LHCN-M2 (cell line): ENCODE measurements at places on chromosomes 2 and 18.

- DNase-seq = peak; percentile 76
These were observed 67.7 kb downstream of the REL start for GRCh38 chr2:60948926-60949579.

GRCh38 chr2:1480671-1481076 lies 67.4 kb downstream of the TPO start:
- no peak for DNase-seq

DNA sequence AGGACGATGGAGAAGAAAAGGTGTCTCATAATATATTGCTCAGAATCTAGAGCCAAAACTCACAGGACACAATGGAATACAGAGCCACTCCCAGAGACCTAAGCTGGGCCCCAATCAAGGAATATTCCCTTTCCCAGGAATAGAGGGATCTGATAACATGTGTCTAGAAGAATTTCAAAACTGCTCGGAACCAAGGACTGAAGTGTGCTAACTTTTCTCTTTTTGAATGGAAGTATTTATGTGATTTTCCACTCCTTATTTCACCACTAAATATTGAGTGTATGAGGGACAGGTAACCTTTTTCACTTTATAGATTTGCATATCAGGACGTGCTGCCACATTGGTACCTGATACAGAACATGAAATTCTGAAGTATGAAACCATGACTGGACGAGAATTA lies 9.2 kb upstream of the C2orf69 start:
- DNase-seq = no peak

GRCh38 chr2:236196366-236196765 lies 28.2 kb upstream of the GBX2 start:
- no peak for DNase-seq

GRCh38 chr2:215839309-215839708 lies 174.0 kb downstream of the MREG start:
- DNase-seq = no peak

DNA sequence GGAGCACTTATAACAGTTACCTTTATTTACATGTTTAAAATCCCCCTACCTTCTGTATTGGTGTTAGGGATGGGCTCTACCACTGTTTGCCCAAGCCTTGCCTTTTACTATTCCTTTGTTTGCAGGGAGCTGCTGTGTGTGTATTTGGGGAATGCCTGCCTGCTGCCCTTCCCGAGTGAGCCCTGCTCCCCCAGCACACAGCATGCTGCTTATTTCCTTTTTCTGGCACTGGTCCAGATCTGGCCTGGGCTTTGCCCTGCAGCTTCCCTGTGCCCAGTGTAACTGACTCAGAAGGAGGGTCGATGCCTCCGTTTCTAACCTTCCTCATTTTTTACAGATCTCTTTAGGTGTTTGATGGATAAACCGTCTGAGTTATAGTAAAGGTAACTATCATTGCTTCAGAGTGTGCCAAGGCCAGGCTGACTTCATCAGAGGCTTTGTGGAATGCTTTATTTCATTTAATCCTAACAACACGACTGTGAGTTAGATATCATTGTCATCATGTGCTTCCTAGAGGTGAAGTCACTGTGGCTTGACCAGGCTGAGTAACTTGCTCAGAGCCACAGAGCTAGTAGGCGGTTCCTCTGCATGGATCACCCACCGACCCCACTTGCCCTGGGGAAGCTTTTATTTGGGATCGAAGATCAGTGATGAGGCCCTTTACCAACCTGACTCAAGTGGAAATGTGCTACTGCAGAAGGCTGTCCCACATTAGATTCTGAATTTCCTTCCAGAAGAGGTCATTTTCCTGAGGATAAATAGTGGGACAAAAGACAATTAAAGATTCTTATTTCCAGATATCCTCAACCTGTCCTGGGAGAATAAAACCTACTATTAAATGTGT lies 238.8 kb downstream of the ZNF407 start:
- DNase-seq = peak; percentile 43

DNA sequence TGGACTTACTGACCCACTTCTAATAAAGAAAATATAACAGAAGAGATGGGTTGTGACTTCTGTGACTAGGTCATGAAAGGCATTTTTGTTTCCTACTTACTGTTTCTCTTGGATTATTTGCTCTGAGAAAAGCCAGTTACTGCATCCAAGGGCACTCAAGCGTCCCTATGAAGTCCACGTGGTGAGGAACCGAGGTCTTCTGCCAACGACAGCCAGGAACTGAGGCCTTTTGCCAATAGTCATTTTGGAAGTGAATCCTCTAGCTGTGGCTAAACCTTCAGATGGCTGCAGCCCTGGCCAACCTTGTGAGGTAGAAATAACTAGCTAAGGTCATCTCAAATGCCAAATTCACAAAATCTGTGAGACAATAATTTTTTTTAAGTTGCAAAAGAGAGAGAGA lies 449.8 kb upstream of the RGPD4 start:
- no peak for DNase-seq

- no peak for DNase-seq
These were observed 71.1 kb upstream of the ACVR1C start for GRCh38 chr2:157699806-157700205.

DNA sequence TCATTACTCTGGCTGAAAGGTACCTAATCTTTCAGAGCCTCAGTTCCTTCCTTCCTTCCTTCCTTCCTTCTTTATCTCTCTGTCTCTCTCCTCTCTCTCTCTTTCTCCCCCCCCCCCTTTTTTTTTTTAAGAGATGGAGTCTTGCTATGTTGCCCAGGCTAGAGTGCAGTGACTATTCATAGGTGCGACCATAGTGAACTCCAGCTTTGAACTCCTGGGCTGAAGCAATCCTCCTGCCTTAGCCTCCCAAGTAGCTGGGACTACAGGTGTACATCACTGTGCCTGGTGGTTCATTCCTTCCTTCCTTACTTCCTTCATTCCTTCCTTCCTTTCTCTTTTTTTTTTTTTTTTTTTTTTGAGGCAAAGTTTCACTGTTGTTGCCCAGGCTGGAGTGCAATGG lies 64.3 kb upstream of the MAP4K3 start:
- no peak for DNase-seq

DNA sequence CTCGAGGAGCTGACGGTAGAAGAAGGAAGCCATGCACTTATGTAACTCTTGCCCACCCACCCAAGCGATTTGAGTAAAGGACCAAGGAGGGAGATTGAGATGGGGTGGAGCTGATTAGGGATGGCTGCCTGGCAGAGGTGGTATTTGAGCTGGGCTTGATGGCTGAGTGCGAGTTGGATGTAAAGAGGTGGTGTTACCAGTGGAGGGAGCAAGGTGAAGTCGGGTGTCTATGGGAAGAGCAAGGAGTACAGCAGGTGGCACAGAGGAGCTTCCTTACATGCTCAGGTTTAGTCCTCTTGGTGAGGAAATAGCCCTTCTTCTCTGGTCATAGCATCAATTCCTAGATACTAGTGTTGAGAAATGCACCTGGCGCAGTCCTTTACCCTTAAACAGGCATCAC lies 294.2 kb upstream of the SKOR2 start:
- no peak for DNase-seq

- no peak for DNase-seq
These were observed 37.4 kb downstream of the DNMT3A start for GRCh38 chr2:25304321-25304720.

DNA sequence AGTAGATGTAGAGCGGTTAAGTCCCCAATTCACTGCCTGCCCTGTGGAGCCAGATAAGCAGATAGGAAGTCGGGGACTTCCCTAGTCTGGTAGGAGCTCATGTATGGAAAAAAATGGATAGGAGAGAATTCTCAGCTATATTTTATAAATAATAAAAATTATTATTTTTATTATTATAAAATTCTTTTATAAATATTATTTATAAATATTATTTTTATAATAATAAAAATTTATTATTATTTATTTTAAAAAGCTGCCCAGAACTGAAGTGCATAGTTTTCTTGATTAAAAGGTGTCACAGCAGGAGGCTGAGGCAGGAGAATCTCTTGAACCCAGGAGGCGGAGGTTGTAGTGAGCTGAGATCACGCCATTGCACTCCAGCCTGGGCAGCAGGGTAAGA lies 97.4 kb downstream of the ADAM23 start:
- DNase-seq = no peak

DNA sequence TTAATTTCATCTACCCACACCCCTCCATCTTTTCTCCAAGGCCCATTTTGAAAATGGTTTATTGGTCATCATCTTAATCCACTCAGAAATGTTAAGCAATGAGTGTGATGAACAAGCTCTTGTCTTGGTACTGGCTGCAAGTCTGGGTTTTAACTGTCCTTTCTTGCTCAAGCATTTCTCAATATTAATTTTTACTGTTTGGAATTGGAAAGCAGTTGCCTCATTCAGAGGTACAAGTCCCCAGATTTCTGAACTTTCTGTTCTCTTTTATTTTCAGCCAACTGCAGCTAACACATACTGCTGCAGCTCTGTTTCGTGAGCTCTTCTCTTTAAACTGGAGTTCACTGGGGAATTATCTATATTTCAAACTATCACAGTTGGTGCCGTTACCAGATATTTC lies 99.4 kb upstream of the TEX51 start:
- no peak for DNase-seq

- DNase-seq = no peak
These were observed 21.0 kb upstream of the SANBR start for GRCh38 chr2:61044636-61045035.

DNA sequence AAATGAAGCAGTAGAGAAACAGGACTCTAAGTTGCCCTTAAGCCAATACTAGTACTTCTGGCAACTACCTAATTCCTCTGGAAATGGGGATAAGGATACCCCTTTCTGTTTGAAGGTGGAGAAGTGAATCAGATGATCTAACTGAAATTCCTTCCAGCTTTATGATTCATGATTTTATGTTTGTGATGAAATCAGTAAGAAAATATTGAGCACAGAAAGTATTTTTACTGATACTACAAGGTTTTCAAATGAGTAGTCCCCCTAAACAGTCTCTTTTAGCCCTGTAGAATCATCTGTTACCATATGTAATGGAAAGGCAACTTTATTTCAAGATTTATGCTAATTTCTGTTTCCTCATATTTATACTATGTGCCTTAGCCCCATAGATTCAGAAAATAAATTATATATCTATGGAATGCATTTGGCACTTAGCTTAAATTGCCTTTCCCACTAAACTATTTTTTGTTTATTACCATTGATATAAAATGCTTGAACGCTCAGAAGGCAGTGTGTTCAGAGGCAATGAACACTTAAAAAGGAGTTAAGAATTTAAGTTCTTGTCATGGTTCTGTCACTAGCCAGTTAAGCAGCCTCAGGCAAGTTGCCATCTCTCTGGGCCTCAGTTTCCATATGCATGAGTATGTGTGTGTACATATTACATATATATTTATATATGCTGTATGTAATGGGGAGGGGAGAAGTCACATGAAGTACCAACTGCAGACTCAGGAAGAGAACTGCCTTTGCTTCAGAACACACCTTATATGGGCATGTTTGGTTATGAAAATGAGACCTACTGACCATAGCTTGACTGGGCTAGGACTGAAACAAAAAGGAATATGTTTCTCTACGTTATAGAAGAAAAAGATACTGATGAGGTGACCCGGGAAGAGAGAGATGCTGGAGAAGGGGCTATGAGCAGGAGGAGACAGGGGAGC lies 97.7 kb downstream of the CDC42EP3 start:
- peak; percentile 75 for DNase-seq

DNA sequence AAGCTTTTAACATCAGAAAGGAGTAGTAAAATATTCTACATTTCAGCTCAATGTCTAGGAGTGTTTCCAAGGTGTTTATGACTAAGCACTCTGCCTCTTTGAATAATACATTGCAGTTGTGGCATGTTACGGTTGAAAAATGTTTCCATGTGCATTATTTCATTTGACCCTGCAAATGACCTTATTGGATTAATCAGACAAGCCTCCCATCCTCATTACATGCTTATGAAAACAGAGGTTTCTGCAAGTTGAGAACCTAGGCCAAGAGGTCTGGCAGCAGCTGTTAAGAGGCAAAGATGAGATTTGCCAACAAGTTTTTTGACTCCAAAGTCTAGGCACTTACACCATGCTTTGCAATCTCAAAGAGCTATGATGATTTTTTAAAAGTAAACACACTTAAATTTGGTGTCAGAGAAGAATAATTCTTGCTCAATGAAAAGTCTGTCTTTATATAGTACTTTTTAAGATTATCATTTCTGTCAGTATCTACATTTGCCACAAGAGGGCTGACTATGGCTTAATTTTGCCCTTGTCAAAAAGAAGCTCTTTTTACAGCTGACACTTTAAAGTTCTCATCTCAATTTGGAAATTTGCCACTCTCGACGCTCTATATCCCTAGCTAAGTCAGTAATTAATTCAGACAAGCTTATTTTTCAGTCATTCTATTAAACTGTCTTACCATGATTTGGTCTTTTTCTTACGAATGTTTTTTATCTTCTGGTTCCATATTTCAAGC lies 260.6 kb downstream of the PAX3 start:
- DNase-seq = peak; percentile 28

GRCh38 chr2:231531883-231532755 lies 1.9 kb upstream of the NMUR1 start:
- DNase-seq = no peak

GRCh38 chr2:232276084-232276732 lies 102.3 kb upstream of the ALPP start:
- DNase-seq = no peak

DNA sequence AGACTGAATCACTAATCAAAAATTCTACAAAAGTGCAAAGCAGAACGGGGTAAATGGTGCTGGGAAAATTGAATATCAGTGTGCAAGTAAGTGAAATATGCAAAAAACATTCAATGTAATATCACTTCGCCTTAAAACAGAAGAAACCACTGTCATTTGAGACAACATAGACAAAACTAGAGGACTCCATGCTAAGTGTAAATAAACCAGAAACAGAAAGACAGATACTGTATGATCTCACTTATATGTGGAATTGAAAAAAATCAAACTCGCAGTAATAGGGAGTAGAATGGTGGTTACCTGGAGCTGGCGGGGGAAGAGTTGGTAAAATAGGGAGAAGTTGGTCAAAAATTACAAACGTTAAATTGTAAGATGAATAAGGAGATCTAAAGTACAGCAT lies 1420.0 kb upstream of the CDH2 start:
- DNase-seq = no peak

- no peak for DNase-seq
These were observed 583.1 kb downstream of the XIRP2 start for GRCh38 chr2:167471332-167471731.

- peak; percentile 18 for DNase-seq
These were observed 11.1 kb upstream of the KCMF1 start for GRCh38 chr2:84959566-84960506.
